ENCODE measurements at places on chromosomes 2 and 18.

GRCh38 chr2:130288467-130289403 lies 54.0 kb upstream of the IMP4 start:
- no peak for DNase-seq

GRCh38 chr2:126696644-126697520 lies 40.9 kb downstream of the GYPC start:
- DNase-seq = no peak

- no peak for DNase-seq
These were observed 196.4 kb downstream of the ARL4C start for GRCh38 chr2:234300391-234300925.

- DNase-seq = no peak
These were observed 215.3 kb upstream of the DSEL start for GRCh38 chr18:67731851-67732250.
